Umbilical cord (tissue), 2 donors: ENCODE measurements at places on chromosomes 1 and 21.

- peak; percentile 37 for DNase-seq
These were observed 62.8 kb downstream of the MAGI3 start for GRCh38 chr1:113452921-113453770.

GRCh38 chr1:11245904-11246719 lies 16.2 kb downstream of the MTOR start:
- no peak for DNase-seq

- DNase-seq, result no peak
These were observed 124.6 kb upstream of the NGF start for GRCh38 chr1:115462566-115463076.

DNA sequence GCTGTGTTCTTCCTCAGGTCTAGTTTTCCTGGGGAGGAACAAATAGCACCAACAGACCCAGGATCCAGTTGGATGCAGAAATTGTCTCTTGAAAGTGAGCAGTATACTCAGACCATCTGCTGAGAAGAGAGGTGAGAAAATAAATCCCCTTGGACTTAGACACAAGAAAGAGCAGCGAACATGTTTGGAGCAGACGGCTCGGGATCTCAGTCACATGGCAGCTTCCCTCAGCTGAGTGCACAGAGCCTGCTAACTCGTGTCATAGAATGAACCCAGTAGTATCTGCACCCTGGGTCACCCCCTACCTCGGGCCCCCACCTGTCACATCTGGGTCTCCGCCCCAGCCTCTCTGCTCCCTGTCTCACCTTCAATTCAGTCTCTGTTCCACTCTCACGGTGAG lies 115.6 kb downstream of the CCDC185 start:
- DNase-seq, result no peak

GRCh38 chr1:40435471-40435870 lies 14.8 kb upstream of the ZFP69B start:
- no peak for DNase-seq

DNA sequence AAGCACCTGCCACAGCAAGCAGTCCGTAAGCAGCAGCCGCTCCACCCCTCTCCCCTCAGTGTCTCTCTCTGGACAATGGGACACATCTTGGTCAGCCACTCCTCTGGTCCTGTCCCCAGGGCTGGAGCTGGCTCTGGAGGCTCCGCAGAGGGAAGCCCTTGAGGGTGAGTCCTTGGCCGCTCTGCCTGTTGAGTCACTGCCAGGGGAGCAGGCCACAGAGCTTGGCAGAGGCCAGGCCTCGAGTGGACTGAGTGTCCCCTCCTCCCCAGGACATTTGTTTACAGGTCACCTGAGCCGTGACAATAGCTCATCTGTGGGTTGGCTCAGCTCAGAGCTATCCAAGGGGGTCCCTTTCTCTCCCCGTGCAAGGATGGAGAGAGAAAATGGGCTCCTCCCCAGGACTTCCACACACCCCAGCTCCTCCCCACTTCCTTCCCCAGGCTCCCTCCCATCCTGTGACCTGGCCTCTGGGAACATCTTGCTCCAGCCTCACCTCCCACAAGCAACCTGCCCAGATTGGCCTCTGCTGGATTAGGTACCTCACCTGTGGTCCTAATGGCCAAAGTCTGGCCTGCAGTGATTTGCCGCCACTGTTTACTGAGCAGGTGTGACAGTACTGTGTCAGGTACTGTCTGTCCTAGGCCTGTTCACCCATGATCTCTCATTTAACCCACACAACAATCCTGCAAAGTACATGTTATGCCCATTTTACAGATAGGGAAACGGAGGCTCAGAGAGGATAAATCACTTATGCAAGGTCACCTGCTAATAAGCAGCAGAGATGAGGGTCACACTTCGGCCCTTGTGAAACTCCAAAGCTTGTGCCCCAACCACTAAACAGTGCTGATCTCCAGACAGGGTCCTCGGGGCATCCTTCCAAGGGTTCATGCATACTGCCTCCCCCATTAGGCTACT lies 4.8 kb downstream of the FAM131C start:
- DNase-seq, result no peak

DNA sequence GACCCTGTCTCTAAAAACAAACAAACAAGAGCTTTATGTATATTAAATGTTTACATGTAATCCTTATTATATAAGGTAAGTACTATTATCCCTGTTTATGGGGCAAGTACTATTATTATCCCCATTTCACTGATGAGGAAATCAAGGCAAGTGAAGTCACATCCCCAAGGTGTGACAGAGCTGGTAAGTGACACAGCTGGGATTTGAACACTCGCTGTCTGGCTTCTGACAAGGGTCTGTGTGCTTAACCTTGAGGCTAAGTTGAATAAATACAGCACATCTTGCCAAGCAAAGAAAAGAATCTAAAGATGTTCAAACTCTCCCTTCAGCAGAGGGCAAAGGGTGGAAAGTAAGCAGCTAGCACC lies 167.9 kb upstream of the IRF2BP2 start:
- DNase-seq, result no peak

DNA sequence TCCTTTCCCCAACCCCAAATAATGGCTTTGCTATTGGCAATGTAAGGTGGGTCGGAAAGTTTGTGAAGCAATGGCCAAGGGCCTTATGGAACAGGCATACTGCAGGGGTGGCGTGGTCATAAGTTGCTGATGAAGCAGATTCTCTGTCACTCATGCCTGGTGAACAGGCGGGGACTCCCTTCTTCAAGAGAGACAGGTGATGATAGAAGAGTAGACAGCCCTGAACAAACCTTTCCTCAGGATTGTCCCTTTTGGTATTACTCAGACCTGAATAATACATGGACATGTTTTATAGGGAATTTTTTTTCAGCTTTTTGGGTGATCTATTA lies 12.7 kb downstream of the DDR2 start:
- no peak for DNase-seq

- DNase-seq, result no peak
These were observed 246.4 kb upstream of the HOOK1 start for GRCh38 chr1:59568158-59568935.

- no peak for DNase-seq
These were observed 63.1 kb downstream of the PTPRC start for GRCh38 chr1:198701766-198702539.

GRCh38 chr1:3772715-3773571 lies at the start of gene SMIM1:
Gene SMIM1, plus strand, starts transcription at chr1:3772749. Its CDS starts 2,625 bp downstream, at chr1:3775374.
- DNase-seq, result peak; percentile 60

GRCh38 chr1:77200806-77201205 lies 18.4 kb downstream of the PIGK start:
- no peak for DNase-seq
